ENCODE measurements at places on chromosomes 3 and 15. TPM values are rescaled to one million over a fixed set of nuclear protein-coding genes. Genes with fewer than 3 reads are reported as not detected.

Gene HYAL3
- total RNA-seq, result 15.1 TPM

Gene TRH
- total RNA-seq, result not detected

Gene FXR1
- total RNA-seq, result 93.1 TPM

Gene EXD1
- total RNA-seq, result not detected

Gene SNTN
- not detected for total RNA-seq

Gene ARL6IP5
- total RNA-seq, result 132 TPM

Gene GRK7
- total RNA-seq, result not detected

Gene RLBP1
- not detected for total RNA-seq

Gene KBTBD13
- total RNA-seq, result not detected

Gene HRH1
- 11.2 TPM for total RNA-seq

Gene GHSR
- total RNA-seq, result not detected

Gene TM6SF1
- 20.3 TPM for total RNA-seq

Gene GNAT1
- total RNA-seq, result not detected

Gene SV2B
- 1.3 TPM for total RNA-seq

Gene ADGRG7
- total RNA-seq, result not detected

Gene ANKUB1
- not detected for total RNA-seq

All from mammary microvascular endothelial cell (primary cell).